ENCODE measurements at places on chromosomes 13 and 19.

GRCh38 chr19:51797480-51797879, 2.5 kb downstream of the FPR3 start:
- DNase-seq = no peak

GRCh38 chr13:47831265-47831664, 169.8 kb downstream of the SUCLA2 start:
- no peak for DNase-seq

- DNase-seq = no peak
These were observed 28.0 kb downstream of the BTBD2 start for GRCh38 chr19:1987197-1988187.

DNA sequence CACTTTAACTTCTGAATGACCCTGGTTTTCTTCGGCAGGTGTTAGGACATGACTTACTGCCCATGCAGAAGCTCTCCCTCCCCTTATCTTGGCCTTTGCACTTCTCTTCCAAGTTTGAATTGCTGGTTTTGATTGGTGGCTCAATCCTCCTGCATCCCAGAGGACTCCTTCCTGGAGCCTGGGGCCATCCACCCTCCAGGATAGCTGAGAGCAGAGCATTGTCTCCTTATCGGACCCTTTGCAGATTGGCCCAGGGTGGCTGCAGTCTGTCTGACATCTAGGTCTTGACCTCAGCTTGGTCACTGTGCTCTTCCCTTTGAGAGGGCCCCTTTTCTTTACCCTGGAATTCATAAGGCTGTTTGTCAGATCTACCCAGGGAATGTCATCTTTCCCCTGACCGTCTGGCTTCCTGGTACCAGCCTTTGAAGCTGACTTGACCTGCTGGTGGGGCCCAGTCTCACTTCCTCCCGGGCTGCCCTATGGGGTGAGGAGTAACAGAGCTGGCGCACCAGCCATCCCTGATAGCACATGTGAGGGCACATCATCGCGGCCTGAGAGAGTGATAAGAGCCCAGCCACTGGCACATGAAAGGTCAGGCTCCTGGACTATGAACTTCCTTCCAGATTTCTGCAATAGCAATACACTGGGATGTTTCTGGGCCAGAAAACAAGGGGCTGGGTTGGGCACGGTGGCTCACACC, 172.9 kb upstream of the UBL3 start:
- no peak for DNase-seq

DNA sequence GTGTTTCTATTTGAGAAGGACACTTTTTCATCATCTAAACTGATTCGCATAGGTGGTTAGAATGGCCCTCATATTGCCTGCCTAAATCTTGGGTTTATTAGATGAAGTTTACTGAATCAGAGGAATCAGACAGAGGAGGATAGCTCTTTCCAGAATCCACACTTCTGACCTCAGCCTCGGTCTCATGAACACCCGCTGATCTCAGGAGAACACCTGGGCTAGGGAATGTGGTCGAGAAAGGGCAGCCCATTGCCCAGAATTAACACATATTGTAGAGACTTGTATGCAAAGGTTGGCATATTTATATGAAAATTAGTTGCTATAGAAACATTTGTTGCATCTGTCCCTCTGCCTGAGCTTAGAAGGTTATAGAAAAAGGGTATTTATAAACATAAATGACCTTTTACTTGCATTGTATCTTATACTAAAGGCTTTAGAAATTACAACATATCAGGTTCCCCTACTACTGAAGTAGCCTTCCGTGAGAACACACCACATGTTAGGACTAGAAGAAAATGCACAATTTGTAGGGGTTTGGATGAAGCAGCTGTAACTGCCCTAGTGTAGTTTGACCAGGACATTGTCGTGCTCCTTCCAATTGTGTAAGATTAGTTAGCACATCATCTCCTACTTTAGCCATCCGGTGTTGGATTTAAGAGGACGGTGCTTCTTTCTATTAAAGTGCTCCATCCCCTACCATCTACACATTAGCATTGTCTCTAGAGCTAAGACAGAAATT, 103.8 kb downstream of the TNFRSF19 start:
- DNase-seq = no peak

- no peak for DNase-seq
These were observed 46.4 kb downstream of the GGACT start for GRCh38 chr13:100541897-100542825.

DNA sequence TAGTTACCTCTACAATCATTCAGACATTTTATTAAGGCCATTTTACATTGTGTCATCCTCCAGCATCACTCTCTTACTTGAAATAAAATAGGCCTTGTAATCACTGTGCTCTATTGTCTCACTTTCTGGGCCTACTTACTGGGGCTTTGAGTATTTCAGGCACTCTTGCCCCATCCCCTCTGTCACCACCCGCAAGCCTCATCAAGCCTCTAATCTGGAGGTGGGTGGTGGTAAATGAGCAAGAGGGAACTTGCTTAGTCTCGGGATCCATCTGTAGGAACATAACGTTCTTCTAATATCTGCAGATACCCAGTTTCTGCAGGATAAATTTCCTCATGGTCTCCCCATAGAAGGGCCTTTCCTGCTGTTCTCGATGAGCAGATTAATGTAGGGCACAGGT, 19.4 kb upstream of the GPR18 start:
- no peak for DNase-seq

DNA sequence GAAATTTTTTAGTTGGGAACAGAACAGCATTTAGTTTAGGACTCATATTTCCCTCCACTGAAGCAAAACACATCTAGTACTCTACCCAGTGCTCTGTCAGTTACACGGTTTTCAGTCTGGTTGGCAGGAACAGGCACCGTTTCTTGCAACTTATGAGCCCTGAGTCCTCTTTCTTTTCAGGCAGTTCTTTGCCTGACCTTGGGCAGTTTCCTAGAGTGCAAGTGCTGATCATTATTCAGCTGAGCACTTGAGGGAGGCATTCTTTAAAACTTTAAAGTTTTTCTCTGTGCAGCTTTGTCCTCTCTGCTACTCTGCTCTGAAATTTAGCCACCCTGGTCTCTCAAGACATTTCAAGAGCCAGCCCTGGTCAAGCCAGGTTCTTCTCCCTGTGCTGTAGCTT, 96.1 kb downstream of the MYO16 start:
- no peak for DNase-seq

DNA sequence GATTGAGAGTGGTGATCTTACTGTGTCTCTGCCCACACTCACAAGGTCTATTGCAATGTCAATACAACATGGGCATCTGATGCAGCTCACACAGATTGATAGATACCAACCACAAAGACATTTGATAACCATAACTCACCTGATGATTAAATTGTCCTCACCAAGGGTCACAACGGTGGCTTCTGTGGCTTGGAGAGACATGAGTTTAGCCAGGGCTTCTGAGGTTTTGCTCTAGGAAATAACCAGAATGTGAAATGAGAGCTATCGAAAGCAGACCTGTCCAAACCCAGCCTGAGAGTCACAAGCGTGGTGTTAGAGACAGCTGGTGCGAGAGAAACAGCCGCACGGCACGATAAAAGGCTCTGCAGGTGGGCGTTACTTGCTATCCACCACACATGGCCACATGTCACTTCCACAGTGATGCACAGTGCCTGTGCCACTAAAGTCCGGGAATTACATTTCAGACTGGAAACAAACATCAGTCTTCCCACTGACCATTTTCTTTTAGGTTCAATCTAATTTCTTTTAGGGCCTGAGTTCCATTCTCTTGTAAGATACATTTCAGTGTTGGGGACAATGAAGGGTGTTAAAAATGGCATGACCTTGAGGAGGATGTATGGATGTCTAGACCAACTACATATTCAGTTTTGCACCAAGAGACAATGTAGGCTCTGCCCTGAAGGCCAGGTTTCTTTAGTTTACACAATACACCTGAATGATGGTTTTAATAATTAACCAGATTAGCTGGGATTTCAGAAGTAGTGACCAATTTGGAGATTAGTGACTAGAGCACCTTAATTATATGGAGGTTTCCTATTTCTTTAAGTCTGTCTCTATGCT, 53.7 kb downstream of the ATP7B start:
- DNase-seq = no peak

DNA sequence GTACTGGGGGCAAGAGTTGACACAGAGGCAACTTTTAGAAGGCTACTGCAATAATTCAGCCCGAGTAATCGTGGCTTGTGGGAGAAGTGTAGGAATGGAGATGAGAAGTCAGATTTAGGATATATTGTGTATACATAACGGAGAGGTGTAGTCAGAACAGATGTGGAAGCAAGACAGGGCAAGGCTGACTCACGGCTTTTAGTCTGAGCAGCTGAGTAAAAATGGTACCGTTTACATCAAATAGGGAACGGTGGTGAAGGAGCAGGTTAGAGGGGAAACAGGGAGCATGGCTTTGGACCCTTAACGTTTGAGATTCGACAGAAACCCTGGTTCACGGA, 796 bp upstream of the LSM14A start:
- DNase-seq = peak; percentile 23

DNA sequence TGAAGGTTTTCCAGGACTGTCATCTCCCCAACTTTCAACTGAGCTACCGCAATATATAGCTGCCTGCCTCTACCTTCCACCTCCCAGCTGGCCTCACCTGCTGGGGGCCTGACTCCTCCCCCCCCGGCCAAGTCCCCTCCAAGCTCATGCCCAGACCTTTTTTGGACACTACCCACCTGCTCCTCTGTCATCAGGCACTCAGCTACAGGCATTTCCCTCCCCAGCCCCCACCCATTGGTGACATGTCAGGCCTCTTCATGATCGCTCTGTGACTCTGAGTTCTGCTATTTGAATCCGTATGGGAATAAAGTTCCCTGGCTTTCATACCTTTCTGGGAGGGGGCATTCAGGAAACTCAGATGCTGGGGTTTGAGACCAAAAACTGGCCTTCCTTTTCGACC, 1.8 kb downstream of the PRKACA start:
- DNase-seq = no peak

DNA sequence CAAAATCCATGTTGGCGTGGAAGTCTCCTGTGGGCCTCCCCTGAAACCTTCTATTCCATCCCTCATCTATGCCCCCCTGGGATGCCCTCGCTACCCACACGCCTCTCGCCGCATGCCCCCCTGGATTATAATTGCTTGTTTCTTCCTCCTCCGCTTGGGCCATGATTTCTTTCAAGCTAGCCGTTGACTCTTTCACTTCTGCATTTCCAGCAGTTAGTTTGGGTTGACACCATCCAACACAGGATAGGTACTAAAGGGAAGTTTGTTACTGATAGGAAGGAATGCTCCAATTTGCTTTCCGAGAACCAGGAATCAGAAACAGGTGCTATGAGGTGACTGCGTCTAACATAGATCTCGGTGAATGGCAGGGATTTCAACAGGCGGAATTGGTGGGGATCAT, 7.7 kb upstream of the SLC25A15 start:
- DNase-seq = no peak

GRCh38 chr19:50717891-50718254, 1.7 kb downstream of the SHANK1 start:
- no peak for DNase-seq

DNA sequence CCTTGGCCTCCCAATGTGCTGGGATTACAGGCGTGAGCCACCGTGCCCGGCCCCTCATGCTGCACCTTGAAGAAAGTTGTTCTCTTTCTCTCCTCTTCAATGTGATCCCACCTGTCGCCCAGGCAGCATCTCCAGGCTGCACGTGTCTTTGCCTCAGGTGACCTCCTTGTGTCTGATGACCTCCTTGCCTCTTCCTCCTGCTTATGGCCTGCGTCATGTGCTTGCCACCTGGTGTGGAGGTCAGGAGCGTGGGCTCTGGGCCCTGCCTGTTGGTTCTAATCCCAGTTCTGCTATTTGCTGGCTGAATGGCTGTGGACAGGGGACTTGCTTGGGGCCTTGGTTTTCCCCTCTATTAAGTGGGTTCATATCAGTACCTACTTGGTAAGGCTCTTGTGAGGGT, 6.3 kb downstream of the BICRA start:
- DNase-seq = no peak

DNA sequence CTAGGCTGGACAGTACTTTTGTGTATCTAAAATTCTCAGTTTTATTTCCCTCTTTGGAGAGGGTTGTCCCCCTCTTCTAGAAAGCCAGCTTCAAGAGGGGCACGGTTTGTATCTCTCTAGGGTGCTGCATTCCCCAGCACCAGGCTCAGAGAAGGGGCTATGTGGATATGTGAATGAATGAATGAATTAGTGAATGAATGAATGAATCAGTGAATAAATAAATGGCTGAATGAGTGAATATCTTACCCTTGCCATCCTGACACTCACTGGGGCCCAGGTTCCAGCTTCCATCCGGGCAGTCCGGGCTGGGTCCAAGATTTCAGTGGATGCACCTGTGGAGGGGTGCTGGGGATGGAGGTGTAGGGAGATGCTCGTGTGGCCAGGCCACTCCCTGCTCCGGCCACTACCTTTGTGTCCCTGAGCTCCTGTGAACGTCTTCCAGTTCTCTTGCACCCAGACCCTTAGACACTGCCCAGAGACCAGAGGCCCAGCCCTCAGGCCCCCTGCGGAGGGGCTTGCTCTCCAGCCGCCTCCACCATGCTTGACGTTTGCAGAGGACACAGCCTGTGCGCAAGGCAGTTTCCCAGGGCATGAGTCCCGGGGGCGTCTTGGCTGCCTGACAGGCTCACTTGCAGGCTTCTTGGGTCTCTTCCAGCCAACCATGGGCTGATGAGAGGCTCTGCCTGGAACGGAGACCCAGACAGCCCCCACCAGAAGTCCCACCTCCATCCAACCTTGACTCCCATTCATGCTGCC, 2.8 kb upstream of the KCNN1 start:
- DNase-seq = no peak

GRCh38 chr13:33537026-33537425, 251.5 kb upstream of the STARD13 start:
- DNase-seq = no peak

- no peak for DNase-seq
These were observed 7.6 kb downstream of the COL4A1 start for GRCh38 chr13:110299283-110299840.

GRCh38 chr19:49133621-49134454, 14.5 kb downstream of the PPFIA3 start:
- DNase-seq = no peak

- DNase-seq = peak; percentile 18
These were observed 42.3 kb downstream of the LRCH1 start for GRCh38 chr13:46595136-46595884.

GRCh38 chr19:52297601-52298364, 814 bp downstream of the ZNF480 start:
- no peak for DNase-seq

DNA sequence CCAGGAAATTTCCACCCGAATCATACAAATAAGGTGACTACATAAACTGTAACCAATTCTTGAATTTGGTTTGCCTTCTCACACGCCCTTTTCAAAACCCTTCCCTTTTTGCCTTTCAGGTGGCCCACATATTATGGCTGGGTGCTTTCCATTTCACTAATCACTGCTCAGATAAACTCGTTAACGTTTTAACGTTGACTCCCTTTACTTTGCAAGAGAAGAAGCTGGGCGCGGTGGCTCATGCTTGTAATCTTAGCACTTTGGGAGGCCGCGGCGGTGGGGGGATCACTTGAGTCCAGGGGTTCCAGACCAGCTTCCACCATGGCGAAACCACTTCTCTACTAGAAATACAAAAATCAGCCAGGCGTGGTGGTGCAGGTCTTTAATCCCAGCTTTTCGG, 19.8 kb upstream of the ZNF91 start:
- no peak for DNase-seq

DNA sequence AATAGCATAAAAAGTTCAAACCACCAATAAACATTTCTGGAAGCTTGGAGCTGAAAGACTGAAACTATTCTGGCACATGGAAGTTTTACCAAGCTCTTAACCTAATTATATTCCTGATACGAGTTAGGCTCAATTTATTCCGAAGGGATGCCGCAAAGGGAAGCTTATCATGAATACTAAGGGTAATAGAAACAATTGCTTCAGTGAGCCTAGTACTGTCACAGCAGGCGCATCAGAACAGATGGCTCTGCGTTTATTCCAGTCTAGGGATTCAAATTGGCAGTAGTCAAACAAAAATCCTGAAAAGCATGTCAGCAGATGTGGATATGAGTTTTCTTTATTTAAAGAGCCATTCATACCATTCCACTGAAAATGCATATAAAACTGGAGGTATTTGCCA, 779.5 kb downstream of the GPC5 start:
- DNase-seq = no peak

Measured in RCC 7860 (cell line).